ENCODE measurements at places on chromosomes 6 and 20. TPM values are rescaled to one million over a fixed set of nuclear protein-coding genes. Genes with fewer than 3 reads are reported as not detected.
A peak's percentile ranks its signal among the peaks of the same experiment; 100 is the strongest.

The DNMT3B gene
- total RNA-seq = 11.5 TPM

The DNAH8 gene
- total RNA-seq = 0.36 TPM

The LINC00237 gene
- total RNA-seq = not detected

The SSTR4 gene
- not detected for total RNA-seq

The ZC3H12D gene
- 1.5 TPM for total RNA-seq

The RHAG gene
- not detected for total RNA-seq

DNA sequence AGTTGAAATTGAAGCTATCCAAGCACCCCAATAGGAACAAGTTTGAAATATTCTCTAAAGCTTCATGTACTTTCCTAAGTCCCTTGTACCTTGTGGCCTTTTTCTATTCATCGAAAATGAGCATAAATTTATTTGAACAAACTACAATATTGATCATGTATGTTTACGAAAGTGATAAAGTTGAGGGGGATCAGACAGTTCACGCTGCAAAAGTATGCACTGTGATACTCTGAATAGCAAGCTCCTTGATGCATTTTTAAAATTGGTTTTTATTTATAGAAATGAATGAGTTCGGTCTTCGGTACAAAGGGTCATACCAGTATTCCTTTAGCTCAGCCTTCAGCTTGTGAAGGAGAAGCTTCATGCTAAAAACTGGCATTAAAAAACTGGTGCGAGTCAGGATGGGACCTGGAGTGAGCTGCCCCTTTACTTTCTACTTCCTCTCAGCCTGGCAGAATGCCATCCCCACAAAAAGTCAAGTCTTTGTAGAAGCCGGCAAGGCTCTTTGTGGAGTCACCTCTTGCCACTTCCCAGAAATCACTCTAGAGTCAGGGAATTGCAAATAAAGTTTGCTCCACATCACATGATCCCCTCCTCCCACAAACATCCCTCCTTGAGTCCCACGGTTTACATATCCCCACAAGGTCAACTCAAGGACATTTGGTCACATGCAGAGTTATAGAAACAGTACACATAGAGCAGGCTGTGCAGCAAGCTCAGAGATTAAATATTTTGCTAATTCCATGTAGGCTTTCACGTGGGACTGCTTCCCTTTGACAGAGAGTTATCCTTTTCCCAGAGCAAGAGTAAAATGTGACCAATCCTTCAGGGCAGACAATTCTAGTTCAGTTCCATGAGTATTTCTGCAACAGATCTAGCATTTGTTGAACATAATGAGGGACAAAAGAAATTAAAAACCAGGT, 34.6 kb upstream of the ADGRF1 start:
- DNase-seq = peak; percentile 36

DNA sequence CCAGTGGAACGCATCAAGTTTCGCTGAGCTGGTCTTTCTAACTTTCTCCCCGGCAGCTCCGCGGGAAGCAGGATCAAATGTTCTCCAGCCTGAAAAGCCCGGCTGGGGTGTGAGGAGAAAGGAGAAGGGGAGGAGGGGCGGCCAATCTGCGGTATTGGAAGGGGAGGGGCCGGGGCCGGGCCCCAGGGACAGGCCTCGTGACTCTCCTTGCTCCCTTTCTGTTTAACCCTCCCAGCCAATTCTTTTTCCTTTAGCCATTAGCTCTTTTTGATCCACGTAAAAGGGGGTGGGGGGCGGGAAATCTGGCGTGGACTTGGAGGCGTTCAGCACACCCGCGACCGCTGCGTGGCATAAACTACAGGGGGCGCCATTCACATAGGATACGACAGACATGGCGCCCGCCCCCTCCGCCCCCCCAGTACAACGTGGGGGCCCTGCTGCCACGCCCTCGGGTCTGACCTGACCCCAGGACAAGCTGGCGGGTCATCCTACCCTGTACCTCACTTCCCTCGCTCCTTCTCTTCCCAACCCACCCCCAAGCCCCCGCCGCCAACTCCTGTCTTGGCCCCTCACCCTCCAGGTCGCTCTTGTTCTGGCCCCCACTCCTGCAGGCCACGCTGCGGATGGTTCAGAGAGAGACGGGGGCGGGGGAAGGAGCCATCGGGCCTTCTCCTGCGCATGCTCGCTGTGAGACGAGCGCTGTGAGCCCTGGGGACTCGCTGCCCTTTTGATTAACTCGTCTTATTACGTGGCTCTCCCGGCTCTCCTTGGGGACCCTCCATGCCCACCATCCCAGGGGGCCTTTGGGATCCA, 7.8 kb upstream of the MDGA1 start:
- peak; percentile 60 for DNase-seq

GRCh38 chr6:113860181-113860955, 3.2 kb downstream of the MARCKS start:
- peak; percentile 24 for DNase-seq

- no peak for DNase-seq
These were observed 642.1 kb downstream of the EPHA7 start for GRCh38 chr6:92777146-92777740.

DNA sequence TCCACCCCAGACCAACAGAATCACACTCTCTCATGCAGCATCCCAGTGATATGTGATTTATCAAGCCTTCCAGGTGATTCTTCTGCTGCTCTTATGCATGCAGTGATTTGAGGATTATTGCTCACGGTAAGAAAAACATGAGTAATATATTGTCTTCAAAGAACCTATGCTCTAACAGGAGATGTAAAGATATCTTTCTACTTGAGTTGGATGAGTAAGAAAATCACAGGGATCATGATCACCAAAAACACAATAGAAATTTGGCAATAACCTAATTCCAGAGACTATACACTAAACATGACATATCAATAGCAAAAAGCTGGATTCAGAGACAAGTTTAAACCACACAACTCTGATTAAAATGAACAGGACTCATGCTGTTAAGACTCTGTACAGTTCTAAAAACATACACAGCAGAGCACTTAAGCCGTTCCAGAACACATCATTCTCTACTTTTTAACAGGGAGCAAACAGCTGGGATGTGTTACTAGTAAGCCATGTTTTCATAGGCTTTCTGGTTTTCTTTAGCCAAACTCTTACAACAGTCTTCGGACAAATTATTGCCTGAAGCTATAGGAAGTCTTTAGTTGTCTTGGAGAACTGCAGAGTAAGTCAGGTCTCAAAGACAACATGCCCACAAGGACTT, 568.6 kb downstream of the HAO1 start:
- DNase-seq = no peak

- DNase-seq = no peak
These were observed 31.0 kb downstream of the STAU1 start for GRCh38 chr20:49157146-49157545.

DNA sequence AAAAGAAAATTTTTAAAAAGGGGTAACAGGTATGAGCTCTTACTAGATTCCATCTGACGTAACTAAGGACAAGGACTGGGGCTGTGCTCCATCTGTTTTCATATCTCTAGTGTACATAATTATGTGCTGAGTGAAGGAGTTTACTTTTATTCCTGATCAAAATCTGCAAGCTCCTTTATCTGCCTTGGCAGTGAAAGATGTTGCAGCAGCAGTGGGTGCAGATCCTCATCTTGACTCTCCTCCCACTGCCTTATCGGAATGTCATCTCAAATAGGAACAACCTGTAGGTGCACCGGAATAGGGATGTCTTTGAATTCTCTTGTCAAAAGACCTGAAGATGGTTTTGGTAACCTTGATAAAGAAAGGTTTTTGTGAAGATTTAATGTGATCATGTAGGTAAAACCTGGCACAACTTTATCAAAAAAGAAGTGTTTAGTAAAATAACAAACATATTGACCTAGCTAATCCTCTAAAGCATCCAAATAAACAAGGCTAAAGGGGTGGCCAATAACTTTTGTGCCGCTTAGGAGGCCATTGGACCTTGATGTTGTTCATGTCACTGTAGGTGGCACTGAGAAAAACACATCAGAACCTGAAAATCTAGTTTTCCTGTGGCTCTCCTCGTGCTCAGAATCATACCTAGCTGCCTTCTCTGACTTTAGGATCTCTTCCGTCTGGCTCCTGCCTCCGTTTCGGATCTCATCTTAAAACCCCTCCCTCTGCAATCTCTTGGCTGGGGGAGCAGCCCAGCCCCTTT, 19.0 kb upstream of the SLC16A10 start:
- DNase-seq = no peak

- peak; percentile 65 for DNase-seq
These were observed 244.9 kb downstream of the TSHZ2 start for GRCh38 chr20:53216856-53217576.

DNA sequence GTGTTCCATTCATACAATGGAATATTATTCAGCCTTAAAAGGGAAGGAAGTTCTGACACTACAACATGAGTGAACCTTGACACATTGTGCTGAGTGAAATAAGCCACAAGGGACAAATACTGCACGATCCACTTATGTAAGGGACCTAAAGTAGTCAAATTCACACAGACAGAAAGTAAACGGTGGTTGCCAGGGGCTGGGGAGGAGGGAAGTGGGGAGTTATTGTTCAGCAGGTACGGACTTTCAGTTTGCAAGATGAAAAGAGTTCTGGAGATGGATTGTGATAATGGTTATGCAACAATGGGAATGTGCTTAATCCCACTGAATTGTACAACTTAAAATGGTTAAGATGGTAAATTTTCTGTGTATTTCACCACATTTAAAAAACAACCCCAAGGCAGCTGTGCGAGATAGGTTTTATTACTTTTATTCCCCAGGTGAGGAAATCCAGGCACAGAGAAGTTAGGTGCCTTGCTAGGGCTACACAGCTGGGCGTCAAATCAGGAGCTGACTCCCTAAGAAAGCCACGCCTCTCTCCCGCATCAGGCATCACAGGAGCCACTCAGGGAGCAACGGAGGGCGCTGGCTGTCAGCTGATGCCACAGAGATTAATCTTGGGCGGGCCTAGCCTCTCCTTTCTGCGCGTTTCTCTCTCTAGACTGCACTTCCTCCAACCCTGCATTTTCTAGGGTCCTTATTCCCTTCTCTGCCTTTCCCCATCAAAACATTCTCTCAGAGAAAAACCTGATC, 9.3 kb upstream of the TRAF3IP2 start:
- DNase-seq = no peak

- no peak for DNase-seq
These were observed 196.3 kb upstream of the SLC24A3 start for GRCh38 chr20:19016140-19016497.

DNA sequence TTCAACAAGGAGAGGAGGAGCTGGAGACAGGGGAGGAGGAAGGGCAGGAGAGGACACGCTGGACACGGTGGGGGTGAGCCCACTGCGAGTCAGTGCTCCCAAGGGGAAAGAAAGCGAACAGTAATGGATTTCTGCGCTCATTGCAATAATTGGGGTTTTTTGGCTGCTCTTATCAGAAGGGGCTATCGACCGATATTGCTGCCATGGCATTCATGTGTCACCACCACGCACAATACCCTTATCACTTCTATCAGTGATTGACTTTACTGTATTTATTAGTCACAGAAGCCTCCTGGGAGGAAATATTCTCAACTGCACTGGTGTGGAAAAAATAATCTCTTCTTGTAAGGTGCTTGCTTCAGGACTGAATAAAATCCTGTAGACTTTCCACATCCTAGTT, 55.8 kb downstream of the CEP43 start:
- no peak for DNase-seq

- DNase-seq = no peak
These were observed 17.4 kb downstream of the HFE start for GRCh38 chr6:26104457-26105108.

DNA sequence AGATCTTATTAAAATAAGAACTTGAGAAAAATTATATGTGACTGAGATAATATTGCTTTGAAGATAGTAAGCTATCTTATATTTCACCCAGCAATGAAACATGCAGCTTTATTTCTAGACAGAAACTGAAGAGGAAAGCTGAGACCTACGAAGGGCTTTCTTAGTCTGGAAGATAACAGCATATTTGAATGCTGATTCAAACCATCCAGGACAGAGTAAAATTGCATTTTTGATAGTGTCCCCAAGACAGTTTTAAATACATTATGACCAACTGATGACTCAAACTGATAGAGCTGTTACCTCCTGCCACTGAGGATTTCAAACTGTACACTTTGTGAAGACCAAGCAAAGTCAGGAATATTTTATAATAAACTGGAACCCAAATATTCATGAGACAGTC, 409.6 kb downstream of the GRIK2 start:
- no peak for DNase-seq

DNA sequence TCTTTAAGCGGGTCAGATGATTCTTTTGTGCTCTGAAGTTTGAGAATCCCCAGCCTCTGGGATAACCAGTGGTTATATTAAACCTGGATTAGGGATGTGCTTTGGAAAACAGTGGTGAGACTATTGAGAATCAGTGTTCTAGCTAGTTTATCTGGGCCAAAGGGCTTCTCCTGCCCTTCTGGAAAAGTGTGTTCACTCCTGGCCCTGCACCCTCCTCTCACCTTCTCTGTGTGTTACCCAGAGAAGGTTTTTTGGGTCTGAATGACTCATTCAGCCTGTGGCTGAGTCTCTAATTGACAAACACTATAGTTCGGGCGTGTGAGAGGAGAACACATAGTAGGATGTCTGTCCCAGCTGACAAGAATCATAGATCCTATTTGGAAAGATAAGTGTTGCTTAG, 66.7 kb downstream of the LRRC1 start:
- no peak for DNase-seq

DNA sequence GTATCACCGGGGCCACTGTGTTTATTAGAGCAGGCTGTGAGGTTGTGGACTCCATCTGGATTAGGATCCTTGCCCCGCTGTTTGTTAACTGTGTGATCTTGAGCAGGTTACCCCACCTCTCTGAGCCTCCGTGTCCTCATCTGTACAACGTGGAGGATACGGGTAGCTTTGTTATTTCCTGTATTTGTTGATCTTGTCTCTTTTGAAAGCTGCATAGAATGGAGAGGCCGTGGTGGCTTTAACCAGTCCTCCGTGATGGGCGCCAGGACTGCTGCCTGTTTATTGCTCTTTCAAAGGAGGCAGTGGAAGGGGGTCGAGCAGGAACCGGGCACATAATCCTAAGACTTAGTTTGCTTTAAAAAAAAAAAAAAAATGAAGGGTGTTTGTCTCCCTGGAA, 22.9 kb downstream of the BCAS4 start:
- DNase-seq = no peak

DNA sequence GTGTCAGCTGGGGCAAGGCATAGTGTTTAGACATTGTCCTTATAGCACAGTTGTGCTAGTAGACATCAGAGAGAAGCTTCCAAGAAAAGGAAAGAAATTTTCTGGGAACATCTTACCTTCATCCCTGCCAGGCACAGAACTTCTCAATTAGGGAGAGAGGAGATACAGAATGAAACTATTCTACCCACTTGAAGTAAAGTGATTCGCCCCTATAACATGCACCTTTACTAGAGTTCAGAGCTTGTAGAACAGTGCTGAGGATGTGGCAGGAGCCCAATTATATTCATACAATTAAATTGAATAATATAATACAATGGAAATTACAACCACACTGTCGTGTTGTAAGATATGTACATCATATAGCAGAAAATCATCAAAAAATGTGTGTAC, 1063.9 kb upstream of the CITED2 start:
- no peak for DNase-seq

- DNase-seq = no peak
These were observed 15.6 kb downstream of the VGLL2 start for GRCh38 chr6:117280922-117281321.

- DNase-seq = no peak
These were observed 8.6 kb downstream of the TP53RK start for GRCh38 chr20:46680684-46681031.

Data from prostate gland (tissue), 2 donors.